ENCODE measurements at places on chromosomes 2 and 18. TPM values are rescaled to one million over a fixed set of nuclear protein-coding genes. Genes with fewer than 3 reads are reported as not detected.
A peak's percentile ranks its signal among the peaks of the same experiment; 100 is the strongest.

DNA sequence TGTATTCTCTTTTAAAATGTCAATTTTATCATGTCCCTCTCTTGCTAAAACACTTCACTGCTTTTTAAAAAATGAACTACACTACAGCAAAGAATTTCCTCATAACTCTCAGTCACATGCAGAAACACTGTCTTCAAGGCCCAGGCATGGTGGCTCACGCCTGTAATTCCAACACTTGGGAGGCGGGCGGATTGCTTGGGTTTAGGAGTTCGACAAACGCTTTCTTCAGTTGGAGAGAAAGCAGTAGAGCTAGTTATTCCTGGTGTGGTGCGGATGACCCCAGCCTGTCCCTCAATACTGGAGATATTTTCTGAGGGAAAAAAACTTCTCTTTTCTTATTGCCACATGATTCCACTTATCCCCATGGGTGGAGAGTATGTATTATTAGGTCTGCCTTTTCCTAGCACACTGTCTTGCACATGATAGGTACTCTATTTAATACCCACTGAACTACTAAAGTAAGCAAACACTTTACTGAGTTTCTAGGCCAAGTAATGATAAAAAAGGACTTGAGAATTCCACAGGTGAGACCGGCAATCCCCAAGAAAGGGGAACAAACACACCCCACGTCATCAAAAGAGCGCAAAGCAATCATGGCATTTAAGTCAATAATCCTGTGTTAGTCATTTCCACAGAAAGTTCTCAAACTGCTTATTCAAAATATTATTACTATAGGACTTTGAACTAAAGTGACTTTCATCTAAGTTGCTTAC, 77.1 kb downstream of the SPIRE1 start:
- no peaks in the 10 kb centered on the region for H3K27me3 ChIP-seq
- H3K27ac ChIP-seq, result no peak overlapping the region
- H3K36me3 ChIP-seq, result no peaks in the 10 kb centered on the region
- DNase-seq, result no peak

GRCh38 chr2:127158614-127159290, 51.8 kb upstream of the BIN1 start:
- no peak overlapping the region for H3K27ac ChIP-seq
- no peaks in the 10 kb centered on the region for H3K36me3 ChIP-seq
- no peak for DNase-seq
- H3K27me3 ChIP-seq, result no peaks in the 10 kb centered on the region
- peaks cover 29% of the 10 kb centered on the region for H3K4me1 ChIP-seq

- no peak overlapping the region for H3K4me3 ChIP-seq
- H3K4me1 ChIP-seq, result no peaks in the 10 kb centered on the region
- H3K36me3 ChIP-seq, result no peaks in the 10 kb centered on the region
- H3K27ac ChIP-seq, result no peak overlapping the region
These were observed 5.2 kb upstream of the EDAR start for GRCh38 chr2:108994178-108994577.

GRCh38 chr2:17257189-17257909, 260.9 kb downstream of the RAD51AP2 start:
- H3K4me1 ChIP-seq, result no peaks in the 10 kb centered on the region
- DNase-seq, result no peak
- H3K27ac ChIP-seq, result no peak overlapping the region
- no peaks in the 10 kb centered on the region for H3K36me3 ChIP-seq
- no peak overlapping the region for H3K4me3 ChIP-seq

- no peak overlapping the region for H3K27ac ChIP-seq
- no peaks in the 10 kb centered on the region for H3K36me3 ChIP-seq
- no peaks in the 10 kb centered on the region for H3K27me3 ChIP-seq
- H3K4me3 ChIP-seq, result no peak overlapping the region
- H3K4me1 ChIP-seq, result peaks cover 13% of the 10 kb centered on the region
These were observed 89.0 kb upstream of the TLK1 start for GRCh38 chr2:171249689-171250088.

GRCh38 chr2:105413206-105413605, 14.4 kb upstream of the FHL2 start:
- no peak overlapping the region for H3K27ac ChIP-seq
- no peaks in the 10 kb centered on the region for H3K36me3 ChIP-seq
- DNase-seq, result no peak
- no peaks in the 10 kb centered on the region for H3K27me3 ChIP-seq
- no peak overlapping the region for H3K4me3 ChIP-seq

DNA sequence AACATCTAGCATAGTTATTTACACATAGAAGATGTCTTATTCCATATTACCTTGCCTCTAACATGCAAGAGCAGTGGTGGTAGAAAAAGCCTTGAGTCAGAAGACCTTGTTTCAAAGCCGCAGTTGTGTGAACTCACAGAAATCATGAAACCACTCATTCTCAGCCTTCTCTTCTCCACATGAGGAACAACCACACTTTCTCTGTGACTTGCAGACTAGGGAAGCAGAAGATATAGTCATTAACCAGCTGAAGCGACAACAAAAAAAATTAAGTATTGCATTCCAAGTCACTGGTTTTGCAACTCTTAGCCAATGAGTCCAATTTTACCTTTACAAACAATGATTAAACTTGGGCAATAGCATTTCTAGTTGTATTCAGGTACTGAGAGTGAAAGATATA, 19.0 kb downstream of the TWSG1 start:
- H3K36me3 ChIP-seq, result no peaks in the 10 kb centered on the region
- no peak for DNase-seq
- H3K27ac ChIP-seq, result no peak overlapping the region
- H3K4me1 ChIP-seq, result peaks cover 26% of the 10 kb centered on the region
- H3K4me3 ChIP-seq, result no peak overlapping the region

- H3K27ac ChIP-seq, result no peak overlapping the region
- no peak overlapping the region for H3K4me3 ChIP-seq
- H3K4me1 ChIP-seq, result peaks cover 10% of the 10 kb centered on the region
These were observed 6.6 kb upstream of the HPCAL1 start for GRCh38 chr2:10296142-10296541.

DNA sequence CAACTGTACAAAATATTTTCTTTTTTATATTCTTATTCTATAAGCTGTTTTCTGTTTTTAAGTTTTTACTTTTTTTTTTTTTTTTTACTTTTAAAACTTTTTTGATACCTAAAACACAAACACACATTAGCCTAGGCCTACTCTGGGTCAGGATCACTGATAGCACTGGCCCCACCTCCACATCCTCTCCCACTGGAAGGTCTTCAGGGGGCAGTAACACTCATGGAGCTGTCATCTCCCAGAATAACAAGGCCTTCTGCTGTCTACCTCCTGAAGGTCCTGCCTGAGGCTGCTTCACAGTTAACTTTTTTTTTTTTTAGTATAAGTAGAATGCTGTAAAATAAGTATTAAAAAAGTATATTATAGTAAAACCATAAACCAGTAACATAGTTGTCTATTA, 415.1 kb downstream of the PTPRM start:
- no peak for DNase-seq
- H3K36me3 ChIP-seq, result no peaks in the 10 kb centered on the region
- H3K4me3 ChIP-seq, result no peak overlapping the region
- no peaks in the 10 kb centered on the region for H3K4me1 ChIP-seq
- no peaks in the 10 kb centered on the region for H3K27me3 ChIP-seq

DNA sequence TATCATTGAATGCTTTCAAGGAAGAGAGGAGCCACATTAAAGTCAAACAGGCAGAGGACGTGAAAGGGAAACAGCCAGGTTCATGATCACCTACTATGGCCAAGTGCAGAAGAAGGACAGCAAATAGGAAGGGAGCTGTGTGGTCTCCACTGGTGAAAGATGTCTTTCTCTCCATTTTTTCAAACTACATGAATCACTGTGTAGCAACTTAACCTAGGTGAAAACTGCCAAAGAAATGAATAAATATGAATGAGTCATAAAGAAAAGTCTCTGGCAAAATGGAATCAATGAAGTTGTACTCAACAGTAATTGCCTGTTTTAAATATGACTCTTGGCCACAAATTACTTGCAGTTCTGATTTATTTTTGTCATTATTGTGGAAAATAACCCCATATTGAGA, 452.6 kb upstream of the PKDCC start:
- no peak overlapping the region for H3K4me3 ChIP-seq
- H3K36me3 ChIP-seq, result no peaks in the 10 kb centered on the region
- no peaks in the 10 kb centered on the region for H3K27me3 ChIP-seq
- DNase-seq, result no peak

GRCh38 chr2:70714141-70714905, 53.7 kb downstream of the ADD2 start:
- H3K4me1 ChIP-seq, result no peaks in the 10 kb centered on the region
- no peak overlapping the region for H3K4me3 ChIP-seq
- H3K27me3 ChIP-seq, result no peaks in the 10 kb centered on the region
- no peak overlapping the region for H3K27ac ChIP-seq
- no peak for DNase-seq

DNA sequence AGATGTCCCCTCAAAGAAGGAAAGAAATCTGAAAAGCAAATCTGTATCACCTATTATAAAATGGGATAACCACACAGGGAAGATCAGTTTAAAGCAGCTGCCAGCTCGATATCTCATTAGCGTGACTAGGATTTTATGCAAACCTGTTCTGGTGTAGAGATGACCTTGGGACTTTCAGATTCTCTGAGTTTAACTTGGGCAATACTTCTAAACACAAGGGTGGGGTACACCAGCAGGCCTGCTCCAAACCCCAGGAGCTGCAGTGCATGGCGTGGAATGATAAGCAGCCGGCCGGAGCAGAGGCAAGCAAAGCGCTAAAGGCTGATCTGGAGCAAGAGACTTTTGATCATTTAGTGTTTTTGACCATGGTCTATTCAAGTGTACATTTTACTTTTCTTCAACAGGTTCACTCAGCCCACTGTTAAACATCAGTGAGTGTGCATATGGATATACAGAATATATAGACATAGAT, 4.7 kb downstream of the SERTAD2 start:
- H3K27ac ChIP-seq, result peak overlapping the region; percentile 38
- no peaks in the 10 kb centered on the region for H3K27me3 ChIP-seq
- no peak for DNase-seq
- peaks cover 81% of the 10 kb centered on the region for H3K4me1 ChIP-seq
- H3K36me3 ChIP-seq, result no peaks in the 10 kb centered on the region

DNA sequence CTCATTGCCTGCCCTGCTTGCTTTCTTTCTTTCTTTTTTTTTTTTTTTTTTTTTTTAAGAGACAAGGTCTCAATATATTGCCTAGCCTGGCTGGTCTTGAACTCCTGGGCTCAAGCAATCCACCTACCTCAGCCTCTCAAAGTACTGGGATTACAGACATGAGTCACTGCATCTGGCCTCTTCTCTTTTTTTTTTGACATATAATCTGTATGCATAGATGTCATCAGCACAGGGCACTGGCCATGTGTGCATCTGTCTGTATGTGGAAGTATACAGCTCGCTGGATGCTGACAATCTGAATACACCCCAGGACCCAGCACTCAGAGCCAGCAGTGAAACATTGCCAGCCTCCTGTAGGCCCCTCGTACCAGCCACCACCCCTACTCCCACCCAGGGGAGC, 49.5 kb downstream of the TFCP2L1 start:
- no peak overlapping the region for H3K4me3 ChIP-seq
- no peak for DNase-seq
- H3K36me3 ChIP-seq, result no peaks in the 10 kb centered on the region
- H3K27ac ChIP-seq, result no peak overlapping the region
- H3K4me1 ChIP-seq, result no peaks in the 10 kb centered on the region

- H3K4me1 ChIP-seq, result no peaks in the 10 kb centered on the region
- H3K27ac ChIP-seq, result no peak overlapping the region
- no peak overlapping the region for H3K4me3 ChIP-seq
These were observed 11.8 kb downstream of the DAPL1 start for GRCh38 chr2:158806941-158807340.

Gene SRD5A2
- total RNA-seq, result not detected

Gene RAB6C
- 0.57 TPM for total RNA-seq

Gene CNDP1
- not detected for total RNA-seq

Gene MOGAT1
- total RNA-seq, result not detected

Gene CROCC2
- total RNA-seq, result not detected

Gene FIGLA
- not detected for total RNA-seq

Gene COL3A1
- 200 TPM for total RNA-seq

Measured in esophagus muscularis mucosa (tissue), 4 donors.